ENCODE measurements at places on chromosomes 3 and 15. TPM values are rescaled to one million over a fixed set of nuclear protein-coding genes. Genes with fewer than 3 reads are reported as not detected.

FHIT gene
- 12.7 TPM for polyA plus RNA-seq

DNA sequence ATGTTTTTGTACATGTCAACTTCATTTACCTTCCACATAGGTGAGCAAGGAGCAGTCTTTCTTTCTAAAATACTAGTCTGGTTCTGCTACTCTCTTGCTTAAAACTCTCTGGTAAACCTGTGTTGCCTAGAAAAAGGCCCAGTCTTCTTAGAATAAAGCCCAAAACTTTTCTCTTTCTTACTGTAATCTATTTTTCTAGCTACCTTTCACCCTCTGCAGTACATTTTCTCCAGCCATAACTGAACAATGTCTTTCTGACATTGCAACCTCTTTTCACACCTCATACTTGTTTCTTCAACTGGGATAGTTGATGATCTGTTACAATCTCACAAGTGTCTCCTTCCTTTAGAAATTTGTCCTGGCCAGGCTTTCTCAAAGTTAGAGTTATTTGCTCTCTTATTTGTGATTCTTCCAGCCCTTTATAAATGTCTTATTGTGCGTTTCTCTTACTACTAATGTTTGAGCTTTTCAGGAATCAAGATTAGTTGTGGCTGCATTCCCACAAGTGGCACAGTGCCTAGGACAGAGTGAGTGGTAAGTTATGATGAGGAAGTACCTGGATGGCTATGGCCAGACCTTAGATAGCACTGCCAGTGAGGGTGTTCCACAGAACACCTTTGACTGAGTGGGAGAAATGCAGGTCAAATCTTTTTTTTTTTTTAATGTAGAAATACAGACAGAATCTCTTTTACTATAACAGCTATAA is 313.4 kb upstream of the SATB1 start:
- DNase-seq = no peak

GNAT1 gene
- not detected for polyA plus RNA-seq

GRCh38 chr3:63304421-63304820 is 26.3 kb downstream of the SYNPR start:
- no peak for DNase-seq

- no peak for DNase-seq
These were observed 181.8 kb downstream of the RYR3 start for GRCh38 chr15:33492434-33493052.

- no peak for DNase-seq
These were observed 57.9 kb upstream of the DPH6 start for GRCh38 chr15:35603856-35604255.

DNA sequence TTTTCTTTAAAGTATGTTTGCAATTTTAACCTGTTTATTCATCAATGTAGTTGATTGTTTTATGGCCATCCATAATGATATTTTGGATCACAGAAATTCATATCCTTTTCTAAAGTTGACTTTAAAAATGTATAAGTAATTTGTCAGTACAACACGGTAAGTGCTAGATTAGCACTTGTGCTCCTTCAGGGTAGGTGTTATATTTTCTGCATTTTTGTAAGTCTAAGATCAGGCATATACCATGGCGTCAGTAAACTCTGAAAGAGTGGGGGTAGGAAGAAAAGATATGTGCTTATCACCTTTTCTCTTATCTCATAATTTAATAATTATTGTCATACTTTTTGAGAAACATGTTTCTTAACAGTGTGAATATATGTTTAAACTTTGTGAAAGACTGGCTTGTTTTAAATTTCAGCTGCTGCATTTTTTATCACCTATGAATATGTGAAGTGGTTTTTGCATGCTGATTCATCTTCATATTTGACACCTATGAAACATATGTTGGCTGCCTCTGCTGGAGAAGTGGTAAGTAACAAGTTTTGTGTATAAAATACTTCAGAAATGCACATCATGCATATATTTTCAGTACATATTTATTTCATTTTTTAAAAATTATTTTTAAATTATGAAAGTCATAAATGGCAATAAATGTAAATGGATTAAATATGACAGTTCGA is 22.1 kb downstream of the SLC25A26 start:
- DNase-seq = no peak

DNA sequence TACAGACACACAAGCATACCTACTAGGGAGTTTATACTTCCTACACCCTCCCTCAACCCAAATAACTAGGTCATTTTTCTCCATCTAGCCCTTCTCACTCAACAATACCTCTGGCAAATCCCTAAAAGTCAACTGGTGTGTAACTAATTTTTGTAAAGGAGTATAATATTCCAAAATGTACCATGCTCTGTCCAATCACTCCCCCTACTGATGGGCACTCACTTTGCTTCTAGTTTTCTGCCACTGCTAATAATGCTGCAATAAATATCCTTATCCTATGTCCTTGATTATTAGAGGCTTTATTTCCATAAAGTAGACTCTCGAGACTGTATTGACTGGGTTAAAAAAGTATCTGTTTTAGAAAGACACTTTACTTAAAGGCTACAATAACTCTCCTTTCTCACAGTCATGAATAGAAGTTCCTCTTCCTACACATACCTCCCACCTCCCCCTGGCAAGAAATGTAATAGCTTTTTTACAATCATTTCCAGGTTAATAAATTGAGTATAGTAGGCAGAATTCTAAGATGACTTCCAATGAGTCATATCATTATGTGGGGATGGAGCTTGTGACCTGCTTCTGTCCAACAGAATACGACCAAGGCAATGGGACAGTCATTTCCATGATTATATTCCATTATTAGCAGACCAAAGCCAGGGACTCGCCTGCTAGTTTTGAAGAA is 30.0 kb downstream of the SHQ1 start:
- DNase-seq = no peak

DNA sequence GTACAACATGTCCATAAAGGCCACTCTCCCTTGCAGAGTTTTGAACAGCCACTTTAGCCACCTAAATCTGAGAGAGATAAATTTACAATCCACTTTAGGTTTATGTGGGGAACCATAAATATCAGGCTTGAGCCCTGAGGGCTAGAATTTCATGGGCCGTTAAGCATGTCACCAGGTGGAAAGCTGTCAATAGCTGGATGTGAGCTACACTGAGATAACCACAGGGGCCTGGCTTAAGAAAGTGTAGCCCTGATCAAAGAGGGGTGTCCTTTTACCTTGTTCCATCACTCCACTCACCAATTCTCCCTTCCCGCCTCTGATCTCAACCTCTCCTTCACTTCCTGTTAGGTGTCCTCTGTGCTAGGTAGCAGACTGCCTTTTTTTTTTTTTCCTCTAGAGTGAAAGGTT is 172.8 kb upstream of the ICE2 start:
- peak; percentile 52 for DNase-seq

GAP43 gene
- 0.16 TPM for polyA plus RNA-seq

NEK10 gene
- polyA plus RNA-seq = not detected

GRCh38 chr15:31296646-31297574 is 29.7 kb upstream of the KLF13 start:
- DNase-seq = no peak

SRGAP3 gene
- 0.98 TPM for polyA plus RNA-seq

RAB6B gene
- polyA plus RNA-seq = 0.09 TPM

GRCh38 chr3:133576169-133576568 is 2.7 kb downstream of the CDV3 start:
- DNase-seq = no peak

DMXL2 gene
- 11.2 TPM for polyA plus RNA-seq

DNA sequence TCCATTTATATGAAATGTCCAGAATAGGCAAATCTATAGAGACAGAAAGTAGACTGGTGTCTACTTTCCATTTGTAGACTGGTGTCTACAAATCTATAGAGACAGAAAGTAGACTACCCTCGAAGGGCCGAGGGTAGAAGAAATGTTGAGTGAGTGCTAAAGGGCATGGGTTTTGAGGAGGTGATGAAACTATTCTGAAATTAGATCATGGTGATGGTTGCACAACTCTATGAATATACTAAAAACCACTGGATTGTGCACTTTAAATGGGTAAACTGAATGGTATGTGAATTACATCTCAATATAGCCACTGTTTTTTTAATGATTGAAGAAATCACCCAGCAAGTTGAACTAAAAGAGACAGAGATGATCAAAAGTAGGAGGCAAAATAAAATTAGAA is 27.9 kb downstream of the TP53BP1 start:
- DNase-seq = no peak

DNA sequence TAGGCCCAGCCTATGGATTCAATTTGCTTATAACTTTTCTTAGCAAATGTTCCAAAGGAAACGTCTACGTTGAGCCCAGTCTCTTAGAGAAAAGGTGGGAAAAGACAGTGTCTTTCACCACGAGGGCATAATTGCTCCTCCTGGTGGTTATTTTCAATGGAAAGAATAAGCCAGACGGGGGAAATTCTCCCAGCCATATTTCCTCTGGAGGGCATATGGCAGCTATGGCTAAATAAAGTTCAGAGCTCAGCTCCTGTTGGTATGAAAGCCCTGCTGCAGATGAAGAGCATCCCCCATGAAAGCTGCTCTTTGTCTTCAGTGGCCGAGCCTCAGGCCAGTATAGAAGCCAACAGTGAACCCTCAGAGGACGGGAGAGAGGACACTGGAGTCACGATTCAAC is 297.9 kb downstream of the RYR3 start:
- no peak for DNase-seq

IMPG2 gene
- not detected for polyA plus RNA-seq

- DNase-seq = no peak
These were observed 63.6 kb downstream of the NIPA2 start for GRCh38 chr15:22902046-22902445.

DNA sequence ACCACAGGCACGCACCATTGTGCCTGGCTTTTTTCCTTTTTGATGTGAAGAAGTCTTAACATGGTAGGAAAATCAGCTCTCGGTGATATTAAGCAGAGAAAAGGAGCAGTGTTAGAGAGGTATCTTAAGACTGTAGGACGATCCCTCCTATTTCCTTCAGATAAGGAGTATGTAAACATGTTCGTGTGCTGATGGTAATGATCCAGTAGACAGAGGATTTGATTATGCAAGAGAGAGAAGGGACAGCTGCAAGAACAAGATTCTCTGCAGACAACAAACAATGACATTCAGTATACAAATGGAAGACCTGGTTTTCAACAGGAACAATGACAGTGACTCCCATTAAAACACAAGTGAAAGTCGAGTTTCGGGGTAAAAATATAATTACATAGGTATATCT is 95.1 kb upstream of the MELTF start:
- no peak for DNase-seq

DNA sequence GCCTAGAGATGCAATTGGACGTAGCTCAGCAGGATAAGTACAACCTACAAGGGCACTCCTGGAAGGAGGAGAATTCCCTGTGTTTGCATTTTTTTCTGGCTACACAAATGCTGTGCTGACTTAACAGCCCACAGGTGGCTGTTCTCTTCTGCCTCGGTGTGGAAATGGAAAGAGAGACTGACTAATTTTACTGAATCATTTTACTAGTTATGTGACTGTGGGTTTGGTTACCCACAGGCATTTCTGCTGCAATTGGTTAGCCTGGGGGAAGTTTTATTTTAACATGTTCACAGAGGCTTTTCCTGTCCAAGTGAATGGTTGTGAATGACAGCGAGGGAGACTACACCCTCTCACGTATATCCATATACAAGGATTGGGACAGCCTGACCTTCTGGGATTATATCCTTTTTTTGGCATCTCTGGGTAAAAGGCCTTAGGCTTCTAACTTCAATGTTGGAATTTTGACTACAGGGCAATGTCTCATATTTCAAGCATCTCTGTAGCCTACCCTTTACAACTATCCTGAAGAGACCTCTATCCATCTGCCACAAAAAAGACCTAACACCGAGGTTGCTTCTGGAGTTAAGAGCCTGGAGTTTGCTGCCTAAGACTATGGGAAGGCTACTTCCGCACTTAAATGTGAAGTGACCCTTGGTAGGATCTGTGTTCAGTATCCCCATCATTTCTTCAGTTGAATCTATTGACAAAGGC is 67.2 kb upstream of the TP63 start:
- peak; percentile 82 for DNase-seq

DNA sequence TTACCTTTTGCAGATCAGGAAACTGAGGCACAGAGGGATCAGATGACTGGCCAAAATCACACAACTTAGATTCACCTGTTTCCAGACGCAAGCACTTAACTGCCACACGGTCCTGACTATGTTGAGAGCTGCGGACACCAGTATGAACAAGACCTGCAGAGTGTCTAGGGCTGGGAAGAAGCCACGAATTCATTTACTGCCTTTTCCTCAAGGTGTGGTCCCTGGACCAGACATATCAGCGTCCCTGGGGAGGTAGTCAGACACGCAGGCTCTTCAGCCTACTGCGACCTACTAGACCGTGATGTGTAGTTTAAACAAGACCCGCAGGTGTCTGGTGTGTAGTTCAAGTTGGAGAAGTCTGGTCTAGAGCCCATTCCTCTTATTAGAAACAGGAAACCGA is 541 bp upstream of the SLC6A11 start:
- DNase-seq = no peak

DNA sequence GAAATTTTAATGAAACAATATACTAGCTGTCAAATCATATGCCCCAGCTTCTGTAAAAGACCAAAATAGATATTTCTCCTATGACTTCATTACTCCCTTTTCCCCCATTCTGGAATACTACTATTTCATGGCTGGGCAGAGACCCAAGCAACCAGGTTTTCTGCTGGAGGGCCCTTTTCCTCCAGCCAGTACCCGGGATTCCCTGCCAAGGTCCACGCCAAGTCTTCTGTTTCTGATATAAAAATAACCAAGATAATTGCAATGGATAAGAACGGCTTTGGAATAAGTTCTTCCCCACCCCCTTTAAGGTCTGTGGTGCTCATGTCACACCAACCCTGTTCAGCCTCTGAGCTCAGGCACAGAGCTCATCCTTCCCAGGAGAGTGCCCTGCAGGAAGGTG is 17.2 kb upstream of the NMNAT3 start:
- no peak for DNase-seq

- DNase-seq = no peak
These were observed 75.4 kb downstream of the CPN2 start for GRCh38 chr3:194275721-194276120.

GRCh38 chr3:151404316-151404715 is 19.8 kb upstream of the P2RY12 start:
- DNase-seq = no peak

DNA sequence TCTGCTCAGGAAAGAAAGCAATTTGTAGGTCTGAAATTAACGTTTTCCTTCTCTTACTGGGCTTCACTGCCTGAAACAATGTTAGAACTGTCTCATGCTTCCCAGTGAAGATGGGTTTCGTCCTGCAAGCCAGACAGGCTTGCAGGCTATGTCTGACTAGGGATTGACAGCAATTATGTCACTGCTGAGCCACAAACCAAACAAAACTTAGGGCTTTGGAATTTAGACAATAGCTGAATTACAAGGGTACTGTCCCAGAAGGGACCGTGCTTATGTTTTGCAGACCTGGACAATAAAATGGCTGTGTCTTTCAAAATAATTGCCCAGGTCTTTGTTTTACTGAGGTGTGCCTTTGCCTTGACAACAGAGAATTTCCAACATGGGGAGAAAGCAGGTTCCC is 46.3 kb upstream of the CCDC80 start:
- DNase-seq = no peak

DNA sequence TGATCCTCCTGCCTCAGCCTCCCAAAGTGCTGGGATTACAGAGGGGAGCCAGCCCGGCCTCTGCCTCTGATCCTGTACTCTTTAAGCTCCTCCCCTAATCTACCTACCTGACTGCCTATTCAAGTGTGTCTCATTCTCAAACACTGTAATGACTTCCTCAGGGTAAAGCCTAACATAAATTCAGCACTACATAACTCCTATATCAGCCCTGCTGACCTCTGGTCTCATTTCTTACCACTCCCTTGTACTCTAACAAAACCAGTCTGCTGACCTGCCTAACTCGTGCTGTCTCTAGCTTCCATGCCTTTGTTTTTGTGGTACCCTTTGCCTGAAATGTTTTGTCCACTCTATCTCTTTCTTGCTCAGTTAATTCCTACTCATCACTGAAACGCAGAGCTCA is 172.1 kb upstream of the IL12A start:
- DNase-seq = no peak

GRCh38 chr15:70547846-70548487 is 215.4 kb downstream of the UACA start:
- no peak for DNase-seq

All from GM12878 (cell line).